Lung (tissue), 17 donors: ENCODE measurements at places on chromosomes 4 and X.

DNA sequence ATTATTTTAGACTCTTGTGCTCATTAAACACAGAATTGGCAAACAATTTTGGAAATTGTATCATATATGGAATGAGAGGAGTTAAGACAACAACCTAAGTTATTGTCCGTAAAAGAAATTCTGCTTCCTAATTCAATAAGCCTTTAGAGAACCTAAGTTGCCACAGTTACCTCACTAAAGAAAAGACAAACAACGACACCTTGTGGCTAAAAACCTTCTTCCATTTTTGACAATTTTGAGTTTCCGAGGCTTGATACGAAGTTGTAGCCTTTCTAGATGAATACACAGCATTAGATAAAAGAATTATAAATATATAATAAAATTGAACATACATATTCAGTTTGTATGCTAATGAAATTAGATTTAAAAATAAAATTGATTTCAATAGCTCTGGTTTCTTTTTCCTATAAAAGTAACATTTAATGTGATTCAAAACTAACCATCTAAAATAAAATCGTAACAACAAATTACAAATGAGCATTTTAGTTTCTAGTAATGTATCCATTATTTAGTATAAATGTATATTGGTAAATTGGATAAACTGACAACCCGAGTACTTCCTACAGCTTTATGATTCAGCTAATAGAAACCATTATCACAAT lies 275.1 kb downstream of the GPM6A start:
- no peaks in the 10 kb centered on the region for H3K4me1 ChIP-seq
- H3K27ac ChIP-seq = no peak overlapping the region
- no peaks in the 10 kb centered on the region for H3K36me3 ChIP-seq

DNA sequence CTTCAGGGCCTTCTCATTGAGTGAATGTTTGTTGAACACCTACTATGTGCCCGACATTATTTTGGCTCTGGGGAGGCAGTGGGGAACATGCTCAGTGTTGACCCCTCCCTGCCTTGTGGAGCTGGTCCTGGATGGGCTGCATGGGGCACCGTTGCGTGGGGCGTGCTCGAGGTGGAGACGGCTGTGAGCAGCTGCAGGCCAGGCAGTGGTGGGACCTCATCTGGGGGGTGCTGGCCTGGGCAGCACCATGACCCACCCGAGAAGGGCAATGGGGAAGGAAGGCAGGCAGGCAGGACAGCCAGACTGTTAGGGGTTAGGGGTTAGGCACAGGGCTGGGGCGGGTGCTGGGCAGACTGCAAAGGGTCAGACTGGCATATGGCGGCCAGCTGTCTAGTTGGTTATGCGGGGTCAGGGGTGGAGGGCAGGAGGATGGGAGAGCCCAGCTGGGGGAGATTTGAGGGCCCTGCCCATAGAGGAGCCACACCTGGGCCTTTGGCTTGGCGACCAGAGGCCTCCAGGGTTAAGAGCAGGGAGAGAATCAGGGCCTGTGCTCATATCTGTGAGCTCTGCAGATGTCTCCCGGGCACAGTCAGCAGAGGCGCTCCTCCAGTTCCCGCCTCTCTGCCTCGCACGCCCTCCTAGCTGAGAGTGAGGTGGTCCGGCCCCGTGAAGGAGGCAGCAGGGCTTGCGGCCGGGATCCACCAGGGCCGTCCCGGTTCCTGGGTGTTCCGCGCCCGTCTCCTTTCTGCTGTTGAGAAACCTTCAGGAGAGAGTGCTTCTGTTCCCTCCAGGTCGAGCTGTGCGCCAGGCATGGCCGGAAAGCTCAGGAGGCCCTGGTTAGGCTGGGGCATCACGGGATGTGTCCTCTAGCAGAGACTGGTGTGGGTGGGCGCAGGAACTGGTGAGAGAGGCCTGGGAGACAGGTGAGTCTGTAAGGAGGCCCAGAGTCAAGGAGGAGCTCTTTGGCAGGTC lies 73.3 kb downstream of the RGS12 start:
- no peaks in the 10 kb centered on the region for H3K36me3 ChIP-seq
- no peaks in the 10 kb centered on the region for H3K27me3 ChIP-seq
- no peak for DNase-seq
- peaks cover 27% of the 10 kb centered on the region for H3K4me1 ChIP-seq

- peaks cover under 1% of the 10 kb centered on the region for H3K27me3 ChIP-seq
- H3K4me3 ChIP-seq = no peak overlapping the region
- no peaks in the 10 kb centered on the region for H3K36me3 ChIP-seq
- DNase-seq = no peak
Measured at GRCh38 chrX:46866726-46867125, 29.9 kb downstream of the RP2 start.

DNA sequence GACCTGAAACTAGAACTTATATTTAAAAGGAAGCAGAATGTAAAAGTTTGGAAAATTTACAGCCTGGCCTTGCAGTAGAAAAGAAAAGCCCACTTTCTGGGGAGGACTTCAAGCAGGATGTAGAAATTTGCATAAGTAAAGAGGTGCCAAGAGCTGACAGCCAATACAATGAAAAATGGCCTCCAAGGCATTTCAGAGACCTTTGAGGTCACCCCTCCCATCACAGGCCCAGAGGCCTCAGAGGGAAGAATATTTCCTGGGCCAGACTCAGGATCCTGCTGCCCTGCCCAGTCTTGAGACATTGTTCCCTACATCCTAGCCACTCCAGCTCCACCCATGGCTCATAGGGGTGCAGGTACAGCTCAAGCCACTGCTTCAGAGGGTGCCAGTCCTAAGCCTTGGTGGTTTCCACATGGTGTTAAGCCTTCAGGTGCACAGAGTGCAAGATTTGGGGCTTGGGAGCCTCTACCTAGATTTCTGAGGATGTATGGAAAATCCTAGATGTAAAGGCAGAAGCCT lies 518.9 kb upstream of the INTU start:
- DNase-seq = no peak
- no peaks in the 10 kb centered on the region for H3K36me3 ChIP-seq
- H3K27me3 ChIP-seq = no peaks in the 10 kb centered on the region
- H3K4me3 ChIP-seq = no peak overlapping the region

DNA sequence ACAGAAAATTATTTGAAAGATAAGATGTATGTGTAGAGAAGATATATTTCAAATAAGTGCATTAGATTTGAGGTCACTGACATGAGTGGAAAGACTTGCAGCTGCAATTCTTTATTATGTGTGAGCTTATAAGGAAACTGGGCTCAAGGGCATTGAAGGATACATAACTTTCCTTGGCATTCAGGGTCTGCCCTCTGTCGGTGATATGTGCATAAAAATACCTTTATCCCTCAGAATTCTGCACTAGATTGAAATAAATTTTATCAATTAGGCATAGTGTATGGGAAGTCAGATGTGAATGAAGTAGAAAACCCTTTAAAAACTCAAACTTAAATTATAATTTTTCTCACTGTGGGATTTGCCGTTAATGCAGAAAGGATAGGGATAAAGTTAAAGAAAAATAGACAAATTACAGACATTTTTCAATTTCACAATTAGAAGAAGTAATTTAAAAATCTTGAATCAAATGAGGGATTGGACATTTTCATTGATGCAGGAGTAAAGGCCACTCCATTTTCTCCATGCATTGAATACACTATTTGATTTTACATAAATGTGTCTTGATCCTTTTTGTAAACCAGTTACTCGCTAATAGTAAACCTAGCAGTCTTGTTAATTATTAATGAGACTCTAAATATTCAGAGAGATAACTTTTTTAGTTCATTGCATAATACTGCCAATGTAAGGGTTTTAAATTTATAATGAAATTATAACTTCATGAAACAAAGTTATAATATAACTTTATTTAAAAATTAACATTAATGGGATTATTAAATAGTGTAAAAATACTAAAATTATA lies 21.0 kb upstream of the ETNPPL start:
- no peaks in the 10 kb centered on the region for H3K4me1 ChIP-seq
- H3K27me3 ChIP-seq = no peaks in the 10 kb centered on the region
- no peak overlapping the region for H3K27ac ChIP-seq
- peak; percentile 13 for DNase-seq
- no peaks in the 10 kb centered on the region for H3K36me3 ChIP-seq

GRCh38 chr4:11566444-11567022 lies 137.8 kb upstream of the HS3ST1 start:
- H3K27me3 ChIP-seq = no peaks in the 10 kb centered on the region
- no peaks in the 10 kb centered on the region for H3K4me1 ChIP-seq
- H3K4me3 ChIP-seq = no peak overlapping the region
- no peaks in the 10 kb centered on the region for H3K36me3 ChIP-seq

DNA sequence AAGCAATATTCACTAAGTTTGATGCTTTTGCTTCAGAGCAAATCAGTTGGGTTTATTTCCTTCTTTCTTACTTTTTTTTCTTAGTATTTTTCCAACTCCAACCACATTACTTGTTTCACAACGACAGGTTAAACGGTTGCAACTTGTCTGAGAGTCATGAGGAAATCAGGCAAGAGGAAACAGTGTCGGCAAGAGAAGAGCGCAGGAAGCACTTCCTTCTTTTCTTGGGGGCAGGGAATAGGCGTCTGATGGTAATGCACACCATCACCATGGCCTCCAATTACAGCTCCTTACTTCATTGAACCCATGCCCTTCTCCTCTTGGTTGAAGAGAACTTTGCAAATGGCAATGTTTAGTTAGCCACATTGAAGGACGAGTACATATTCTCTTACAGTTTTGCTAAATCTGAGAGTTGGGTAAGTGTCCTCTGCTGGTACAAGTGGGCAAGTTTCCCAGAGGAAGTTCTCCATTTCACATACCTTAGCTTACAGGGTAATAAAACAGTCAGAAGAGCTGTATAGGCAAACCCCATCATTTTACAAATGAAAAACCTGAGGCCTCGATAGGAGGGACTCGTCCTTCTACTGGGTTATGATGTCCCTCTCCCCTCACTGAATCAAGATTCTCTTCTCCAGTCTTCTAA lies 8.3 kb upstream of the CXCL8 start:
- H3K36me3 ChIP-seq = no peaks in the 10 kb centered on the region
- no peaks in the 10 kb centered on the region for H3K27me3 ChIP-seq
- no peak overlapping the region for H3K4me3 ChIP-seq
- DNase-seq = no peak
- H3K27ac ChIP-seq = no peak overlapping the region

DNA sequence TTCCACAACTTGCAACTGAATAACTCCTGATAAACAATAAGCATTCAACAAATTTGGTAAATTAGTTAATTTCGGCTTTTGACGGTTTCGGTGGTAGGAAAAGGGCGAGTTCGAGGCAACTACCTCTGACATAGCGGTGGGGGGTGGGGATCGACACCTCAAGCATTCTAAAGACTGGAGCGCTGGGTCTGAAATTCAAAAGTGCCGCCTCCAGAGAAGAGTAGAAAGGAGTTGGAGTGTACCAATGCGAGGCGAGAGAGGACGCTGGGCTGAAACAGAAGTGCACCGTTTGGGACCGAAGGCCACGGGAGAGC lies 725 bp downstream of the SMC1A start:
- H3K4me3 ChIP-seq = peak overlapping the region; percentile 70
- no peaks in the 10 kb centered on the region for H3K36me3 ChIP-seq
- peak overlapping the region; percentile 93 for H3K27ac ChIP-seq
- H3K4me1 ChIP-seq = no peaks in the 10 kb centered on the region
- H3K27me3 ChIP-seq = peaks cover 3% of the 10 kb centered on the region

DNA sequence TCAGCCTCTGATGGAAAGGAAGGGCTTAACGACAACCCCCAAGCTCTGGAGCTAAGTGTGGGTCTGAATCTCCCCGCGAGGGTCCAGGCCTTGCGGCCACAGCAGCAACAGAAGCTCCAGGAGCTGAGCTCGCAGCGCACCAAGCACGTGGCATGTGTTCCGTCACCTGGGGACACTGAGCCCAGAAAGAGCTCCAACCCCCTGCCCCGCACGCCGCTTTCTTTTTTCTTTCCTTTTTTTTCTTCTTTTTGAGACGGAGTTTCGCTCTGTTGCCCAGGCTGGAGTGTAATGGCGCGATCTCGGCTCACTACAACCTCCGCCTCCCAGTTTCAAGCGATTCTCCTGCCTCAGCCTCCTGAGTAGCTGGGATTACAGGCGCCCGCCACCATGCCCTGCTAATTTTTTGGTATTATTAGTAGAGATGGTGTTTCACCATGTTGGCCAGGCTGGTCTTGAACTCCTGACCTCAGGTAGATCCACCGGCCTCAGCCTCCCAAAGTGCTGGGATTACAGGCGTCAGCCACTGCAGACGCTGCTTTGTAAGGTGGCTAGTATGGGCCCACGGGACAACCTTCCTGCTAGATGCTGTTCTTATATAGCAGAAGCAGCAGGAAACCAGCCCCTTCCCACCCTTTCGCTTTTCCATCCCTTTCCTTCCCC lies 685 bp upstream of the TNIP2 start:
- H3K27me3 ChIP-seq = no peaks in the 10 kb centered on the region
- H3K27ac ChIP-seq = no peak overlapping the region
- H3K4me1 ChIP-seq = no peaks in the 10 kb centered on the region
- DNase-seq = no peak

- DNase-seq = no peak
- H3K4me3 ChIP-seq = no peak overlapping the region
- H3K4me1 ChIP-seq = no peaks in the 10 kb centered on the region
Measured at GRCh38 chr4:135575041-135575440, 1373.5 kb upstream of the PABPC4L start.
